ENCODE measurements at places on chromosomes 6 and 20.

DNA sequence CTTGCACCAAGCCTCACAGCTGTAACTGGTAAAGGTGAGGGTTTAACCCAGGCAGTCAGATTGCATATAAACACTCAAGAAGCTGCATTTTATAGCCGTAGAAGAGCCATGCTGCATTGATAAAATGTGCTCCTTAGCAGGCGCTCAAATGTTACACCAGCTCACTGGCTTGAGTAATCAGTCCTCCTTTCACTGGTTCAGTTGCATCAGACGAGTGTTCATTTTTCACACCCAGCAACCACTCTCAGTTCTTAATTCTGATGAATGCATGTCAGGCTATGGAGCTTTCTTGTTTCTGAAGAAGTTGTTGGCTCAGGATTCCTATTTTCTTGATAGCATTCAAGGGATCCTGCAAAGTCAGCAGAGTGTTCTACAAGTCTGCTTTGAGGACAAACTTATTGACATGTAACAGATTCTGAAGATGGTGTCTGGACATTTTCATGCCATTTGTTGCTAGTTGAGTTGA lies 198.3 kb downstream of the PLCB1 start:
- DNase-seq: no peak

DNA sequence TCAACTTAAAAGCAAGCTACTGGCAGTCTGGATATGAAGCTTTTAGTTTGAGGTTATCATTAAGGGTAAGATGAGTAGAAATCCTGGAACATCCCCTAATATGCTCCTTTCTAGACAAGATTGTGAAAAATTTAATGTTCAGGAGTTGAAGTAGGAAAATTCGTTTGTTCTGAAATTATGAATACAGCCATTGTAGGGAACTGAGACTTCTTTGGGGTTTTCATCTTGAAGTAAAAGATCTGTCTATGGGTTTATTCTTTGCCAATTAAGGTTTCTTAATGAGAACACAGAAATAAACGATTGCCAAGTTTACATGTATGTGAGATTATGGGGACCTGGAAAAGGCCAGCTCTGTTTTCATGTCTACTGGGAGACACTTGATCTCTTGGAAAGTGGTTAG lies 225.6 kb upstream of the MOCS1 start:
- no peak for DNase-seq

GRCh38 chr6:83812595-83812994 lies 40.6 kb upstream of the RIPPLY2 start:
- DNase-seq: no peak

- no peak for DNase-seq
These were observed 6.1 kb downstream of the EZR start for GRCh38 chr6:158813032-158813431.

GRCh38 chr6:91155129-91155785 lies 568.4 kb upstream of the MAP3K7 start:
- DNase-seq: no peak

DNA sequence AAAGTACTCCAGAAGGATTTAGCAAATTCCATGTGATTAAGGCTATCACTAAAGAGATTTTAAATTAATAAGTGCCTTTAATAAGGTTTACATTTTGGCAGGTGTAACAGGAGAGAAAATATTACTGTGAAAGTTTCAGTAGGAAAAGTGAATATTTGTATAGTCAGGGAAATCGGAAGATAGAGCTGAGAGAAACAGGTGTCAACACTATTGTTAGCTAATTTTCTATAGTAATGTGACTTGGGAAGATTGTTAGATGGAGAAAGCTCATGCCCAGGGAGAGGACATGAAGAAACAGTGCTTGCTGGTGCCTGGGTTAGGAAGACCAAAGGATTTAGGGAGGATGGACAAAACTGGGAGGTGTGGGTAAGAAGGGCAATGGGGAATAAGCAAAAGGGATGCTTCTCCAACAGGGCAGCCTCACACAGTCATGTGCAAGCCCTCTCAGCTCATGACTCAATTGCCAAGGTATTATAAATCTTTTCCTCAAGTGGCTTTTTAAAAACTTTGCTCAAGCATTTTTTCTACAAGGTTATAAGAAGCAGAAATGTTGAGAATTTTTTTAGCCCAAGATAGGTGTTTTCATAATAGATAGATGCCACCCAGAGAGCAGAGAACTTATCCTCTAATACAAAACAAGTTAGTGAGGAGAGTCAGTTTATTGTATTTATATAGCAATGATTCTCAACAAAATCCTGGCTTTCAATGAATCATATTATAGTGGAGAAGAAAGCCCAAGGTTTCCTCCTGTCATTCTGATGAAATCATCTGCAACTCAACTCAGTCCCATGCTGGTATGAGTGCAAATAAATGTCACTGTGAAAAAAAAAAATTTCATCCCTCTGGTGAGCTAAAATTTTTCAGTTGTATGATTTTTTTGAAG lies 325.2 kb upstream of the NT5E start:
- no peak for DNase-seq

DNA sequence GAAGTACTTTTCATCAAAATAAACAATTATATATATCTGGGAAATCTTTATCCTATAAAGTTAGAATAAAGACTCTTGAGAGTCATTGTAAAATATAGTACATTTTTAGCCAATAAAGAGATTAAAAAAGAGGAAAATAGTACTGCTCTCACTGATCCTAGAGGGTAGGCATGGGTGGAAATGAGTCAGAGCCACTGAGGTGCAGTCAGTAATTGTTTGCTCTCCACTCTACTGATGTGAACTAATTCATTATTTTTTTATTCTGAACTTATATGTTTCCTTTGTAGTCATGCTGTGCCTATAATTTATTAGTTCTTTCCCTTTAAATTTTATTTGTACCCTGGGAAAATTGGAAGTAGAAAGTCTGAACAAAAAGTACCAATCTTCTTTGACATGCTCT lies 1359.4 kb upstream of the GJE1 start:
- DNase-seq: no peak

DNA sequence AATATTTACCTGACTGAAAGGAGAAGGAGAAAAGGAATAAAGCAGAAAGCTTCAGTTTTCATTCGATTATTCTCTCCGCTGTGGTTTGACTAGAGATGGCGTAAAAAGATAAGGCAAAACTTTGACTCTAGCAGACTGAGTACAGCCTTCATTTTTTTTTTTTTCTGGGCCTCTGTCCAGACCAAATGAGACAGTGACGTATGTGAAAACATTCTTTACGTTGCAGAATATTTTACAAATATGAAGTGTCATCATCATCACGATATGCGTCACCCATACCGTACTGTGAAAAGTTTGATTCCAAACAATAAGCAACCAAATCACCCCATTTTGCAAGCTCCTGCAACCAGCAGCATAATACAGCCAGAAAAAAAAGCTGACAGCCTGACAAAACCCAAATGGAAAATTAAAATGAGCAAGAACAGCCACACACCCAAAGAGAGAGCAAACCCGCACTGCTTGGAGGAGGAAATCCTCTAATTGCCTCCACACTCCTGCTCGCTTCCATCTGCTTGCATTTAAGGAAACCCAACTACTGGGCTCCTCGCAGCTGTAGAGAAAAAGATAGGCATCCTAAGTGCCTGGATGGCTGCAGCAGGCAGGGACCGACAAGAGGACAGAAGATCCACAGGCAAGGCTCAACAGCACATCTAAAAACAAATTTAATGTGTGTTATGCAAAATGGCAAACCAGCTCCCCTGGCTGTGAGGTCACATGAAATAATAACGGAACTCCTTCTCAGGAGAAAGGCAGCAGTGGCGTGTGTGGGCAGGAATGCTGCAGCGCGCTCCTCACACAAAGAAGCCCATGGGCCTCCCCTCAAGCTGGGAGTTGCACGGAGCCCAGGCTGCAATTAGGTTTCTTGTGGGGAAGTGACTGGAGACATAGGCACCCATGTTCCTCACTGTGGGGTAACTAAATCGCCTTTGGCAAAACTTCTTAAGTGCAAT lies 113.1 kb downstream of the FYN start:
- peak; percentile 84 for DNase-seq

- no peak for DNase-seq
These were observed 38.3 kb upstream of the SLC32A1 start for GRCh38 chr20:38685853-38686473.

GRCh38 chr20:36527331-36528125 lies 13.8 kb upstream of the MYL9 start:
- no peak for DNase-seq

GRCh38 chr6:168666699-168667427 lies 225.9 kb downstream of the SMOC2 start:
- no peak for DNase-seq

DNA sequence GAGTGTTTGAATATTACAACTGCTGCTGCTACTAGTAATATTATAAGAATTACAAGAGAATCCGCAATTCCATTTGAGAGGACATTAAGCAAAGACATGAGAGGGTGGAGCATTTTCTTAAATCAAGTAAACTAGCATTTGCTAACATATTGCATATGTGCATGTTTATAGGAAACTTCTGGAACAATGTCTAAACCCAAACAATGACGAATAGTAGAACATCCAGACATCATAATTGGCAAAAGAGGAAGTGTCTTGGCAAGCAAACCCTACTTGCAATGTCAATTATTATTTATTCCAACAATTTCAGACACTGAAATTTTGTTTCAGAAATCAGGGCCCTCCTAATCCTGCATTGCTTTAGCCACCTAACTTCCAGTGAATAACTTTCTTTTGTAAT lies 1155.3 kb upstream of the GJE1 start:
- DNase-seq: no peak

- DNase-seq: no peak
These were observed 56.0 kb upstream of the TMEM181 start for GRCh38 chr6:158503846-158504245.

- DNase-seq: no peak
These were observed 20.1 kb downstream of the HLA-DMB start for GRCh38 chr6:32920715-32921114.

- no peak for DNase-seq
These were observed 59.6 kb upstream of the PHIP start for GRCh38 chr6:79137671-79138070.

GRCh38 chr6:162467679-162468078 lies 259.9 kb downstream of the PRKN start:
- DNase-seq: no peak

DNA sequence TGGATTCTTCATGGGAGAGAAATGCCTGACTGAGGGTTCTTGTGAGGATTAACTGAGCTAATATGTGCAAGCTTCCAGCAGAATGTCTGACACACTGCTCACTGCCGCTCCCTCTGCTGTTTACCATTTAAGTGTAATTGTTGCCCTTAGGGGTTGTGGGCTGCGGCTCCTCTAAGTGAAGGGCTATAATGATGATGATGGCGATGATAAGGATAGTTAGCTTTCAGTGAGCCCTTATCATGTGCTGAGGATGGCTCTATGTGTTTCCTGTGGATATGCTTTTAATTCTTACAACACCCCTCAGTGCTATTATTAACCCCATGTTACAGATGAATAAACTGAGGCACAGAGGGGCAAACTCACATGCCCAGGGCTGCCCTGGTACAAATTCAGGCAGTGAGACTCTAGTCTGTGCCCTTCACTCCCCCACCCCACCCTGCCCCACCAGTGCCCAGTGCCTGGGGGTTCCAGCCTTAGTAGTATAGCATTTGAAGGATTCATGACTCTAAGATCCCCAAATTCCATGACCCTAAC lies 33.4 kb downstream of the TGM2 start:
- no peak for DNase-seq

GRCh38 chr6:70375882-70376281 lies 37.4 kb upstream of the FAM135A start:
- no peak for DNase-seq

- DNase-seq: no peak
These were observed 152.0 kb downstream of the GRM4 start for GRCh38 chr6:33993653-33994471.

DNA sequence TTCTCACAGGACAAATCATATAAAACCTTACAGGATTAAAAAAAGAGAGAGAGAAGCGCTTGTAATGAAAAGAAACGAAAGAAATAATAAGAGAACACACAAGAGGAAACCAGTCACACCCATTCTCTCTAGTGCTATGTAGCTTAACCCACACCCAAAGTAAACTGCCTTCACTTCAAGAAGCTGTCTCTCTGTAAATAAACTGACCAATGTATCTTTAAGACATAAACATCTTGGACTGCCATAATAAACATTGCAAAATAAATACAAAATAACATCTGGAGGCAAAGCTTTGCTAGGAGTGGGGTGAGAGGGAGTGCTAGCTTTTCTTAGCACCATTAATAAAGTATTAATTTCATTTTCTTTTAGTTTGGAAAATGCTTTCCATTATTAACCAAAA lies 61.6 kb upstream of the RNF146 start:
- DNase-seq: no peak

DNA sequence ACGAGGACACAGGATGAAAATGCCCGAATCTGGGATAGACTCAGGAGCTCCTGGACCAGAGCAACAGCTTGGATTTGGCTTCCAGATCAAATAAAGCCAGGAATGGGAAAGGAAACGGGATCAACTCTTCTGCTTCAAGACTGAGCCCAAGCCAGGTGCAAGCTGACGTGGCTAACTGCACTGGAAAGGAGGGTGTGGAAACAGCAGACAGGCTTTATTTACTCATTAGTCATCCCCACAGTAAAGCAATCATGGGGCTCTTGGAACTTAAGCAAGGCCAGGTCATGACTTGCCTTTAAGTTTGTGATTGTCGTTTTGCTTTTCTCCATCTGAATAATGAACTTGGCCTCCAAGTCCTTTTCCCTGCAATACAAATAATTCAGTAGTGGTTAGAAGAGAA lies 45.2 kb downstream of the KIF16B start:
- DNase-seq: no peak

GRCh38 chr6:47264775-47265184 lies 44.9 kb downstream of the TNFRSF21 start:
- DNase-seq: no peak

DNA sequence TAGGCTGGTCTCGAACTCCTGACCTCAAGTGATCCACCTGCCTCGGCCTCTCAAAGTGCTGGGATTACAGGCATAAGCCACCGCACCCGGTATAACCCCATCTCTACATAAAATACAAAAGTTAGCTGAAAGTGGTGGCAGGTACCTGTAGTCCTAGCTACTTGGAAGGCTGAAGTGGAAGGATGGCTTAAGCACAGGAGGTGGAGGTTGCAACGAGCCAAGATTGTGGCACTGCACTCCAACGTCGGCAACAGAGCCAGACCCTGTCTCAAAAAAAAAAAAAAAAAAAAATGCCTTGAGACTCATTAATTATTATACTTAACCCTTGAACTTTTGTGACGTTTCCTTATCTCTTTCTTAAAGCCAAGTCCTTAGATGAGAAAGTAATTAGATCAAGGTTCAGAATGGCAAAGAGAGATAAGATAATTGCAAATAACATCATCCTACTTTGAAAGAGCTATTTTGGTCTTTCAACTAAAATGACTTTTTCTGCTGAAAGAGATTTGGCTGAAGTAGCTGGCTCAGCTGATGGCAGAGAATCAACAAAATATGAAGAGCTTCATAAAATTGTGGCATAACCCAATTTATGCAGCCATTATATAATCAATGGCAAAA lies 4.7 kb upstream of the SHLD1 start:
- DNase-seq: no peak

- DNase-seq: no peak
These were observed 14.2 kb upstream of the SLPI start for GRCh38 chr20:45268531-45268930.
